ENCODE measurements at places on chromosomes 6 and 20.
A peak's percentile ranks its signal among the peaks of the same experiment; 100 is the strongest.

- DNase-seq, result peak; percentile 50
These were observed 9.0 kb upstream of the LCA5 start for GRCh38 chr6:79546186-79546585.

DNA sequence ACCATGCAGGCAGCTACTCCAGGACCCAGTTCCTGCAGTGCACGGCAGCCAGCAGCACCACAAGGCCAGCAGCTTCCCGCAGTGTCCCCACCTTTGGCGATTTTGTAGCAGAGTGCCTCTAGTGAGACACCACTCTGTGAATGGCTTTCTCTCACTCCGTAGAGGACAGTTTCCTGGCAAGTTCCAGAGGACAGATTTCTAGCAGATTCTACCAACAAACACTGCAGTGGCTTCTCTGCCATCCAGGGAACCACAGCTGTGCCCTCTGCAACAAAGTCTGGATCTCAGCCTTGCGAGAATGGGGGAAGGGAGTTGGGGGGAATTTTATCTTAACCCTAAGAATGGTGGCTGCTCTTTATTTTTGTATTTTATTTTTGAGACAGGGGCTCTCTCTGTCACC, 28.7 kb downstream of the SNHG17 start:
- no peak for DNase-seq

- DNase-seq, result no peak
These were observed at the start of gene TSPO2 for GRCh38 chr6:41042226-41043055. Gene TSPO2, plus strand, starts transcription at chr6:41042467. Its CDS starts 519 bp downstream, at chr6:41042986.

GRCh38 chr6:90008189-90008907, 114.1 kb downstream of the GJA10 start:
- no peak for DNase-seq

GRCh38 chr6:107607116-107607515, 117.2 kb downstream of the SOBP start:
- DNase-seq, result peak; percentile 64

GRCh38 chr20:21074605-21075336, 31.4 kb downstream of the LINC00237 start:
- no peak for DNase-seq

GRCh38 chr6:38573801-38574395, 65.8 kb downstream of the BTBD9 start:
- DNase-seq, result no peak

- DNase-seq, result no peak
These were observed 48.8 kb upstream of the ZNF217 start for GRCh38 chr20:53642196-53643030.

GRCh38 chr6:115969930-115970273, 90.8 kb downstream of the FRK start:
- no peak for DNase-seq

DNA sequence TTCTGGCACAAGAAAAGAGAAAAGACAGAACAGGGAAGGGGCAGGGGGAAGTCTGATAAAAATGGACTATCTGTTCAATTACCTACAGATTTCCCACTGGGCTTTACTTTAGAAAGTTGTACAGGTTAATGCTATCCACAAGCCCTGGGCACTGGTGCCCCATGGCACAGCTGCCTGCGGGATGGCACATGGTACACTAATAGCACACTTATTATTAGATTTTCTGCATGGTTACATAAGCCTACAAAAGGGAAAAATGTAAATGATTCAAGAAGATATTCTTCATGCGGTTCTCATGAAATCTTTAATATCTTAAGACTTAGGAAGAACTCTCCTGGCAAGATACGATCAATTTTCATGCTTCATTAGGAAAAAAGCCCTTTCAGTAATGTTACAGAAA, 137.5 kb downstream of the GMPR start:
- no peak for DNase-seq

DNA sequence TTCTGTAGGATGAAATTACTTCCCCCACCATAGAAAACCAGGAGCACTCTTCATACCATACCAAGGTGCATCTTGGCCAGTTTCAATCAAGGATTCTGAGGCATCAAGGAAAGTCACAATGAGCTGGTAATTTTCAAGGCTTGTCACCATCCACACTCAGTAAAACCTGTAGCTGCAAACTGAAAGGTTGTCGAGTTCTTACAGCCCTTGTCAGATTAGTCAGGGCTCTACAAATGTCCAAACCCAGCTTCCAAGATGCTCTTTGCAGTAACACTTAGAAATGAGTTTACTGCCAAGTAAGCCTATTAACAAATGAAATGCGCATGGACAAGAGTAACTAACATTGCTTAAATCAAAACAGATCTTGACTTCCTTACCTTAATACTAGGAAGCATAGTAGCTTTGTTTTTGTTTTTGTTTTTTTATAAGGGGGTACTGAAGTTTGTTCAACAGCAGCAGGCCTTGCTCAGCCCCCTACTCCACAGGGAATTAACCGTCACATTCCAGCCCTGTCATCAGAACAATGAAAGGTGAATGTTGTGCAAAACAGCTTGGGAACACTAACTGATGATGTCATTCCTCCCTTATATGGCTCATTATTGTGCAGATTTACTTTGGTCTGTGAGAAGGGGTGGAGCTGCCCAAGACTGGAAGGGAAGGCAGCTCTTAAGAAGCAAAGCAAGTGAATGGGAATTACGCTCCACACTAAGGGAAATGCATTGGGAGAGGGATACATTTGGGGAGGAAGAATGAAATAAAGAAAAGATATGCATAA, 49.9 kb upstream of the TMEM30A start:
- DNase-seq, result peak; percentile 96

GRCh38 chr20:33875055-33875454, 63.9 kb downstream of the CHMP4B start:
- DNase-seq, result no peak

- DNase-seq, result peak; percentile 79
These were observed 24.0 kb upstream of the MLN start for GRCh38 chr6:33827546-33828451.

DNA sequence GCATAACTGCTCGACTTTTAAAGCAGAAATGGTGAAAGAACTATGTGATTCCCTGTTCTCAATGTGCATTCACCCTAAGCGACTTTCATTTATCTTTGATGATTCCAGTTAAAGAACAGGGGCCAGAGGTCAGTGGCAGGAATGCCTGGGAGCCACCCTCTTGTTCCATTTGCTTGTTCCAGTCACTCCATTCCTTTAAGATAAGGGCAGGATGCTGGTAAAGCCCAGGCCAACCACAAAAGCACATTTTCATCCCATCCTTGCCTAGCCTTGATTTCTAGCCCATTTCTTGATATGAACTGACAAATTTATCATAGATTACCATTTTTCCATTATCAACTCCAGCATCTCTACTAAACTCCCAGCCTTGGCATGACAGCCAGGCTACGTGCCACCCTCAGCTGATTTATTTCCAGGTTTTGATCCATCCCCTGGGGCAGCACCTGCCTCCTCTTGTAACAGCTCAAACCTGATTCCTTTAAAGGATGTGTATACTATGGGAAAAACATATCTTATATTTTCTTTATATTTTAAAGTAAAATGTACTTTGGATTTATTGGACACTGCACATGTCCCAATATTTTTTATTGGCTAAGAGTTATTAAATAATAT, 19.2 kb downstream of the HMGN3 start:
- peak; percentile 25 for DNase-seq

- no peak for DNase-seq
These were observed 63.3 kb downstream of the SASH1 start for GRCh38 chr6:148405894-148406293.

GRCh38 chr6:118940770-118941169, 5.8 kb upstream of the MCM9 start:
- peak; percentile 94 for DNase-seq

GRCh38 chr6:148529010-148529409, 186.4 kb downstream of the SASH1 start:
- no peak for DNase-seq

DNA sequence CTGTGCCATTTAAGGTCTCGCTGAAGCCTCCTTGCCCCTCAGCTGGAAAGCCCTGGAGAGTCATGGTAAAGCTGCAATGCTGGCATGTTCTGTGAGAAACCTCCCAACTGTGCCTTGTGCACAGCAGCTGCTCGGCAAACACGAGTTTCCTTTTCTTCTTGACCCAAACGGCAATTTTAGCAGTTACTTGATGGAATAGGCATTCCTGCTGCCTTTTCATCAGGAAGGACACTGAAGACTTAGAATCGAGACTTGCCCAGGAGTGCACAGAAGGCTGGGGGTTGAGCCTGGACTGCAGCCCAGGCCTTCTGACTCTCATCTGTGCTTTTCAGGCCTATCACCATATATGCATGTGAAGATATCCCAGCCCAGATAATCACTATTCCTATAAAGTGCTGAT, 28.7 kb upstream of the CLDN20 start:
- no peak for DNase-seq

GRCh38 chr6:132789396-132789776, 9.1 kb downstream of the SLC18B1 start:
- no peak for DNase-seq

DNA sequence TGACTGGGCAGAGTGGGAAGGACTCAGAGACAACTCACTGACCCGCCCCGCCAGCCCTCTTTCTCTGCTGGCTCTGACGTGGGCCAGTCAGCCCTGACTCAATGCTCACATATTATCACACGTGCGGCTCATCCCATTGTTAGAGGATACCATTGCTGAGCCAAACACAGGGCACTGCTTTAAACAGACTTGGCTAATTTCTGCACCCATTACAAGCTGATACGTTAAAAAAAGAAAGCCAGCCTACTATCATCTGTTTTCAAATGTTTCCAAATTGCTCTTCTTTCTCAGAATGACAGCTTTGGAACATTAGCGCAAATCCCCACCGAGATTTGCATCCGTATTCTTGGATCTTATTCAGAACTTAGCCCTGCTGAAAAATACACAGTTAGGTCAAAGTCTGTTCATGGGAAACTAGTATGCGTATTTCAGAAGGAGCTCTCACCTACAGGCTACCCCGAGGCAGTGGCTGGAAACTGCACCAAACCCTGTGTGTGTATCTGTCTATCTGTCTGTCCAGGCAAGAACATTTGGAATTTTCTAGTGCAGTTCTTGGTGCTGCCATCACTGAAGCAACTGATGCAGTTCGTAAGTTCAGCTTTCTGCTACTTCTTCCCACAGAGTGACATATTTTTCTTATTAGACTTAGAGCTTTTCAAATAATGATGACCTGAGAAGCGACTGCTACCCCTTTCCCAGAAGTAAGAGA, 32.8 kb downstream of the RAMACL start:
- DNase-seq, result no peak

DNA sequence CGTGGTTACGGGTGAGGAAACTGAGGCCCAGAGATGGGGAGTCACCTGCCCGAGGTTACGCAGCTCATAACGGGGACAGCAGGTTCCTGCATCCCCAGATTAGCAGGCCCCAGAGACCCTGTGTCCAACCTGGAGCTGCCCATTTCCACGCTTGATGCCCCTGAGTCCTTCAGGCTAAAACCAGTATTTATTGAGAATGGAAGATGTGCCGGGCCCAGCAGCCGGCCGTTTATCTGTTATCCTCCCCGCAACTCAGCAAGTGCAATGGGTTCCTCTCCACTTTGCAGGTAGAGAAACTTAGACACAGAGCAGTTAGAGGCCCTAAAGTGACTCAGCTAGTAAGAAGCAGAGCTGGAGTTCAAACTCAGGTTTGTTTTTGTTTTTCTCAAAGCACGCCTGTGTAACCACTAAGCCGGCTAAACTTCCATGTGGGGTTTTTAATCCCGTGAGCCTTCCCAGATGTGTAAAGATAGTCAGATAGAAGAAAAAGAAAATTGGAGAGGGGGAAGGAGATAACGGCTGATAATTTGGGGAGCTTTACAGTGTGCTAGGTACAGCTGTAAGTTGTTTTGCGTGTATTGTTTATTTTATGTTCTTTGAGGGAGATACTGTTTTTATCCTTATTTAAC, 775 bp downstream of the PFDN4 start:
- DNase-seq, result peak; percentile 42

DNA sequence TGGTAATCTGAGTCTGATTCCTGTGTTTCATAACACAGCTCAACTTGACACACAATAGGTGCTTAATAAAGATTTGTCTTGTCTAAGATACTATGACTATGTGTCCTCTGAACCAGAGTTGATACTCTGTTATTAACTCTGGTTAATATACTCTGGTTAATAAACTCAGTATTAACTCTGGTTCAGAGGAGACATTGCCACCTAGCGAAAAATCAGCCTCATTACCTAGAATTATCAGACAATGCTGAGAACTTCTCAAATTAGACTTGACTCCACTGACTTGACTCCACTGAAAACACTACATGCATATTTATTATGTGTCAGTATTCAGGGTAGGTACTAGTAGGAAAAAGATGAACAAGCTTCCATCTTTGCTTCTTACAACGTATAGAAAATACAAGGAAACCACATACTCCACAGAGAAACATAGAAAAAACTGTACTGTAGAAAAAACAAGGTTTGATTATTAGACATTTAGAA, 73.9 kb downstream of the AHI1 start:
- DNase-seq, result peak; percentile 57

- no peak for DNase-seq
These were observed 10.7 kb upstream of the SLC17A1 start for GRCh38 chr6:25842526-25842925.

- no peak for DNase-seq
These were observed 82.5 kb upstream of the GTSF1L start for GRCh38 chr20:43809206-43809819.

GRCh38 chr20:54132612-54133433, 41.0 kb downstream of the CYP24A1 start:
- no peak for DNase-seq

DNA sequence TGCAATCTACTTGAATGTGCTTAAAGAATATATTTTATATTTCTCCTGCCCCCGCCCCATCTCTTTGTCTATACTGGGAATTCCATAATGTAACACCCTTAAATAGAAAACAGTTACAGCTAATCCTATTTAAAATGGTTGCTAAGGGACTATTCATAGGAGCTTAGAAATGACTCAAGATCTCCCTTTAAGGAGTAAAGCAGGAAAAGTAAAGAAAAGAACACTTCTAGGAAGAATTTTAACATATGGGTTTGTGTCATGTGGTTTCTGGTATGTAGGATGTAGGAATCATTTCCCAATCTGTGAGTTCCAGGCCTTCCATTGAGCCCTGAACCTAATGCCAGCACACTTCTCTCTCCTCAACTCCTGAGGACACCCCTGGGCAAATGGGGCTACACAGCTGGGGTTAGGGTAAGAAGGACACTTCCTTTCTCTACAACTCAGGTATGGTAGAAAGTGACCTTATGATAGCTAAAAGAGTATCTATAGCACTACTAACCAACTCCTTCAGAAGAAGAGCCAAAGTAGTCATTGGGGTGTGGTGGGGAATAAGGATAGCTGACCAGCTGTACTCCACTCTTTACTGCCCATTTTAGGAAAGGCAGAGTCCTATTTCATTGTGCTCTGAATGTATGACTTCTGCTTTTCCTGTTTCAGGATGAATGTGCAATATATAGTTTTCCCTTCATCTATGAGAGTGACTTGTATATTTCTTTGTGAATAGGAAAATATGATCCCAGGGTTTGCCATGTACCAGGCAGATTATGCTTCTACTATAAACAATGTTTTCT, 27.3 kb downstream of the RIMS1 start:
- no peak for DNase-seq

- DNase-seq, result no peak
These were observed 12.3 kb downstream of the NRN1 start for GRCh38 chr6:5994234-5994998.

- peak; percentile 87 for DNase-seq
These were observed 80.7 kb upstream of the PTPRK start for GRCh38 chr6:128601060-128601459.

GRCh38 chr20:20079102-20079784, 26.9 kb downstream of the CFAP61 start:
- peak; percentile 89 for DNase-seq

Measured in NCI-H69 (cell line).